ENCODE measurements at places on chromosomes 5 and 9.

GRCh38 chr5:62273687-62274086 lies 32.3 kb upstream of the KIF2A start:
- no peaks in the 10 kb centered on the region for H3K27me3 ChIP-seq
- no peak for DNase-seq
- peaks cover 30% of the 10 kb centered on the region for H3K4me1 ChIP-seq
- H3K4me3 ChIP-seq, result no peak overlapping the region
- H3K36me3 ChIP-seq, result peaks cover 1% of the 10 kb centered on the region
- H3K27ac ChIP-seq, result no peak overlapping the region

- no peak overlapping the region for H3K27ac ChIP-seq
- H3K27me3 ChIP-seq, result peaks cover 11% of the 10 kb centered on the region
- no peaks in the 10 kb centered on the region for H3K4me1 ChIP-seq
- H3K36me3 ChIP-seq, result no peaks in the 10 kb centered on the region
Observed at GRCh38 chr5:150616024-150616470, 24.4 kb upstream of the SYNPO start.

GRCh38 chr5:98755406-98755805 lies 18.1 kb upstream of the RGMB start:
- no peak overlapping the region for H3K27ac ChIP-seq
- no peak overlapping the region for H3K4me3 ChIP-seq
- DNase-seq, result no peak
- peaks cover 10% of the 10 kb centered on the region for H3K27me3 ChIP-seq

DNA sequence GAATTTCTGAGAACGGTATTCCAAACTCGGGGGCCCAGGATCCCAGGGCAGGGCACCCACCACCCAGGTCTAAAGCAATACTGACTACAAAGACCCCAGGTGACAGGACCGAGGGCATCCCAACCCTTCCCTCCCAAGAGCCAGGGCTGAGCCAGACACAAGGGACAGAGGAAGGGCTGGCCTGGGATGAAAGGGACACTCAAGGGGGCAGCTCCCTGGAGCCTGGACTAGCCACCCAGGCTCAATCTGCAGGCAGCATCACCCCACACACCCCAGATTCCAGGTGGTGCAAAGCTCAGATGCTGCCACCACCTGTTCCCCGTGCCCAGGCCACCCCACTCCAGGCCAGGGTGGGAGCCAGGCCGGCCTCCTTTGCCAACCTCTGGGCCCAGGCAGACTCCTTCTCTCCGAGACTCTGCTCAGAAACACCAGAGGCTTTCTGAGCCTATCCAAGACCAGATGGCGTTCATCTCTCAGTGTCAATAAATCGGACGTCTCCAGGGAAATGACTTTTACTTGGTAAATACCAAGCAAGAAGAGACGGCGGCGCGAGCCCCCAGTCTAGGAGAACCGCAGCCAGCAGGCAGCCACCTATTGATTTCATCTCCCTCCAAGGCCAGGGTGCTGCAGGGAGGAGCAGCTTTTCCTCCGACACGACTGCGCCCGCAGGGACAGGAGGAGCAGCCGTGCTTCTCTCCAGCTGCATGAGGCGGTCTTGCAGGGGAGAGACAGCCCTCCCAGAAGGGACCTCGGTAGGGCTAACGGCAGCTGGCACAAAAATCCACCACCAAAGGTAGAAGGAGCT lies 94.1 kb upstream of the ADAMTS2 start:
- no peaks in the 10 kb centered on the region for H3K4me1 ChIP-seq
- no peaks in the 10 kb centered on the region for H3K36me3 ChIP-seq
- H3K27me3 ChIP-seq, result no peaks in the 10 kb centered on the region
- DNase-seq, result no peak
- no peak overlapping the region for H3K27ac ChIP-seq

DNA sequence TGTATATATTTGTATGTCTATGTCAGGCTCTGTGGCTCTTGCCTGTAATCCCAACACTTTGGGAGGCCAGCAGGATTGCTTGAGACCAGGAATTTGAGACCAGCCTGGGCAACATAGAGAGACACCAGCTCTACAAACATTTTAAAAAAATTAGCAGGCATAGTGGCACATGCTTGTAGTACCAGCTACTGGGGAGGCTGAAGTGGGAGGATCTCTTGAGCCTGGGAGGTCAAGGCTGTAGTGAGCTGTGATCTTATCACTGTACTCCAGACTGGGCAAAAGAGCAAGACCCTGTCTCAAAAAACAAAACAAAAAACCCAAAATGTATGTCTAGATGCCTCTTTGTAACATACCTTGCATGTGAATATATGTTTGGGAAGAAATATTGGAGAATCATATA lies 15.8 kb downstream of the ARRDC3 start:
- H3K4me1 ChIP-seq, result no peaks in the 10 kb centered on the region
- H3K4me3 ChIP-seq, result no peak overlapping the region

DNA sequence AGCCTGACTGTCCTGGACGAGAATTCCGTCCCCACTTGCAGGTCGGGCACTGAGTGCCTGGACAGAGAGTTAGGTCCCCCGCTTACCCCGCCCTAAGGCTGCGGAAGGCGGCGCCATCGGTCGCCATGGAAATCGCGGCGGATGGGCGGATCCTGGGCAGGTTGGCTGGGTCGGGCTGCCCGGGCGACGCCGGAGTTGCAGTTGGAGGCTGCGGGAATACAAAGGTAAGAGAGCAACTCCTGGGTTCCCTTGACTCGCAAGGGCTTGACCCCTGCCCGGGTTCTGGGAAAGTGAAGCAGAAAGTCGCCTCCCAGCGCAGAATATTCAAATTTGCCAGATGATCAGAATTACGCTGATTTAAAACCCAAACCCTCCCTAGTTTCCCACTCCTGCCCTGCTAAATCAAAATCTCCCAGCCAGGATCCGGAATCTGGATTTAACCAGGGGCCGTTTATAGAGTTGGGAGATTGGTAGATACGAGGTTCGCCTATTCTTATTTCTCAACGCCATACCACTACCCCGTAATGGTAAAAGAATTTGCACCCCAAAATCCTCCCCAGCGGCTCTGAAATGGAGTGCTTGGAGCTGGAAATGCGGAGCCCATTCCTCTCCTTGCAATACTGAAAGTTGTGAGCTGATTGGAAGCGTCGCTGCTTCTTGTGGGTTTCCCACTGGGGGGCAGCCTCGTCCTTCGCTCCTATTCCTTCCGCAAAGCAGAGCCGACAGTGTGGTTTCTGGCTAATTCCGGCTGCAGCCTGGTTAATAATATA lies 156.4 kb upstream of the RASEF start:
- peaks cover 2% of the 10 kb centered on the region for H3K36me3 ChIP-seq
- peaks cover 46% of the 10 kb centered on the region for H3K27me3 ChIP-seq
- peaks cover 12% of the 10 kb centered on the region for H3K4me1 ChIP-seq

- H3K4me3 ChIP-seq, result no peak overlapping the region
- DNase-seq, result no peak
- no peak overlapping the region for H3K27ac ChIP-seq
- H3K36me3 ChIP-seq, result no peaks in the 10 kb centered on the region
Observed at GRCh38 chr5:33362915-33363314, 77.8 kb upstream of the TARS1 start.

DNA sequence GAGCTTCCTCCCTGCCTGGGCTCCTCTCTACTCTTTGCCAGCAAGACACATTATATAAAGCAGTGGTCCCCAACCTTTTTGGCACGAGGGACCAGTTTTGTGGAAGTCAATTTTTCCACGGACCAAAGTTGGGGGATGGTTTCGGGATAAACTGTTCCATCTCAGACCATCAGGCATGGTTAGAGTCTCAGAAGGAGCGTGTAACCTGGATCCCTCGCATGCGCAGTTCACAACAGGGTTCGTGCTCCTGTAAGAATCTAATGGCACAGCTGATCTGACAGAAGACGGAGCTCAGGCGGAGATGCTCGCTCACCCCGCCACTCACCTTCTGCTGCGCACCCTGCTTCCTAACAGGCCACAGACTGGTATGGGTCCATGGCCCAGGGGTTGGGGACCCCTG lies 142.8 kb downstream of the LIFR start:
- peaks cover 19% of the 10 kb centered on the region for H3K27me3 ChIP-seq
- H3K36me3 ChIP-seq, result no peaks in the 10 kb centered on the region
- DNase-seq, result no peak

- peaks cover 20% of the 10 kb centered on the region for H3K4me1 ChIP-seq
- H3K4me3 ChIP-seq, result peak overlapping the region; percentile 81
- no peak overlapping the region for H3K27ac ChIP-seq
- peaks cover 14% of the 10 kb centered on the region for H3K27me3 ChIP-seq
Observed at GRCh38 chr5:124747791-124748686, 1.6 kb upstream of the ZNF608 start.

DNA sequence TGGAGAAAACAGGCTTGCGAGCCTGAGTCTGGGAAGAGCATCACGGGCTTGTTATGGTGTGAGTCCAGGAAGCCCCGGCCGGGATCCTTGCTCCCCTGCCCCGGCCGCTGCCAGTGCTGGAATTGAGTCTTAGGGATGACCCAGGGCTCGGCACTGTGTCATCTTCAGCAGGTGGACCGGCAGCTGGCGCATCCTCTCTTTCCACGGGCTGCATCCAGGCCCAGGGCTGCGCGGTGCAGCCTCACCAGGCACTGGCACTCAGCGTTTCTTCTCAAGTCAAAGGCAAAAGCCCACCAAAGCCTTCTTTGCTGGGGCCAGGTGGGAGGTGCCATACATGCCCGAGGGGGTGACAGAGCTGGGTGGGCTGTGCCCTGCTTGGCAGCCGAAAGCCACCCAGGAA lies 46.6 kb downstream of the COL5A1 start:
- no peaks in the 10 kb centered on the region for H3K4me1 ChIP-seq
- DNase-seq, result no peak
- H3K4me3 ChIP-seq, result no peak overlapping the region
- H3K27ac ChIP-seq, result no peak overlapping the region

DNA sequence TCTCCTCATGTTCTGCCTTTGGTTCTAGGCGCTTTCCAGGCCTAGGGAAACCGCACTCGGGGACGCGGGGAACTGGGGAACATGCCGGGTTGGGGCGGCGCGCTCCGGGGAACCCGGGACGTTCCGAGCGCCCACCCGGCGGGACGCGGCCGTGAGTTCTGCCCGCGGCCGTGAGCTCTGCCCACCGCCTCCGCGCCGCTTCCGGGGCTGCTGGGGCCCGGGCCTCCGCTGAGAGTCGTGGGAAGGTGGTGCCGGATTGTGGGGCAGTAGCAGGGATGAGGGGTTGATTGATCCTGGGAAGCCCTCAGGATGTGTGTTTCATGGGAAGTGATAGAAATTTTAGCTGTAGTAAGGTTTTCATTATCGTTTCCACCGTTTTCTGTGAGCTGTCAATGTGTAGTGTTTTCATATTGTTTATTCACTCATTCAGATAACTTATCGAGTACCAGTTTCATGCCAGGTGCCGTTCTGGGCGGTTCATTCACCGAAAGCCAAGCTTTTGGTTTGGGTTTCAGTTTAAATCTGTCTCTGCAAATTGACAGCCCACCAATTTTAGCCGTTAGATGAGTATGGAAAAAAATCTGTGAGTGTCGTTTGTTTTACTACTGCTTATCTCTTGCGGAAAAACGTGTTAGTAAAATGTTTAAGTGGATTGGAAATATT lies 657 bp downstream of the MTRR start:
- H3K4me1 ChIP-seq, result peaks cover 77% of the 10 kb centered on the region
- no peaks in the 10 kb centered on the region for H3K27me3 ChIP-seq
- H3K27ac ChIP-seq, result peak overlapping the region; percentile 89
- peak; percentile 47 for DNase-seq

DNA sequence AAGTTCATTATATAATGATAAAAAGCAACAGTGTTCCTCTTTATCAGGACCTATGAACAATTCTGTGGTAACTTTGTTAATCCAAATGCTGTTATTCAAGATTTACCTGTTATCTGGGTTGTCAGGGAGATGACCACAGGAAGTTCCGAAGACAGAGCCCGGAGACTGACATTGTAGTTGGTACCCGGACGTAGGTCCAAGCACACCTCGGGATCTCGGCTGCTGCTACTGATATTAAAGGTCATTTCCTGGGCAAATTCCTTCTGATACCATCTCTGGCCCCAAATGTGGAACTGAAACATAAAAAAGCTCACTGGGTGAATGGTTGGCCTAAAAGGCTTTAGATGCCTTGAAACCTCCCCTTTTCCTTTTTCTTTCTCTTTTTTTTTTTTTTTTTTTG lies 96.7 kb downstream of the SUSD1 start:
- no peak overlapping the region for H3K27ac ChIP-seq
- H3K27me3 ChIP-seq, result peaks cover 13% of the 10 kb centered on the region
- H3K4me3 ChIP-seq, result no peak overlapping the region
- H3K4me1 ChIP-seq, result peaks cover 31% of the 10 kb centered on the region

DNA sequence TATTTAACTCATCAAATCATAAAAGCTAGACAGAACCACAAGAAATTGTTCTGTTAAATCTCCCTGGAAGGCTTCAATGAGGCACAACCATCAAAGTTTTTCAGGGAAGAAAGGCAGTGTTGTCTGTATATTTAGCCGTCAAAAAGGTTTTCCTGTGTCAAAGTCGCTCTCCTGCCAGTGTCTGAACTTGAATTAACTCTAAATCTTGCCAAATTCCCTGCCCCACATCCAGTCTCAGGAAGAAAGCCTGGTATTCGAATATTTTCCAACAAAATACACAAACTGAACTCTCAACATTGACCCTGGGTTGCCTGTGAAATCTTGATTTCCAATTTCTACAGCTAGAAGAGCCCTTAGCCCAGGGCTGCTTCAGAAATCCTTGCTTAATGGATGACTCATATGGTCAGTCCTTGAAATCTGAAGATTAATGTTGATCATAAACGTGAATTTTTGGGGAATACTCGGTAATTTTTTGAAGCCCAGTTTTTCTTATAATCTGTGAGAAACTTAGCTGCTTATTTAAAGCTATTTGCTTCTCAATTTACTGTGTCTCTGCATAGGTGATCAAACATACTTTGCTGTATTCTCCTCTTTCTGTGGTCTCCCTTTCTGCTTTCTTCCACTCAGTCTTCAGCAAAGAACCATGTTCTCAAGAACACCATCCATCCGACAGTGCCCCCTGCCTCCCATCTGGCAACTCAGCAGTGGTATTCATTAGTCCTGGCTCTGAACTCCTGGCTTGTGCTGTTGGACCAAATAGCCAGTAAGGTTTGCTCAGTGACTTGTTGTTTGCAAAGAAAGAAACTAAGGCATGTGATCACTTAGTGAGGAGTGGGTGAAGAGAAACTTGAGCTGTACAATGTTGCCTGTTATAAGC lies 58.9 kb downstream of the NREP start:
- DNase-seq, result no peak
- peaks cover 6% of the 10 kb centered on the region for H3K27me3 ChIP-seq
- H3K36me3 ChIP-seq, result no peaks in the 10 kb centered on the region

GRCh38 chr5:93789173-93790067 lies 48.0 kb upstream of the POU5F2 start:
- no peaks in the 10 kb centered on the region for H3K36me3 ChIP-seq
- no peak for DNase-seq
- H3K4me3 ChIP-seq, result no peak overlapping the region
- H3K4me1 ChIP-seq, result no peaks in the 10 kb centered on the region

GRCh38 chr9:68522131-68522530 lies 18.6 kb downstream of the TMEM252 start:
- H3K4me1 ChIP-seq, result no peaks in the 10 kb centered on the region
- H3K4me3 ChIP-seq, result no peak overlapping the region
- peaks cover 8% of the 10 kb centered on the region for H3K27me3 ChIP-seq
- H3K27ac ChIP-seq, result no peak overlapping the region

GRCh38 chr5:98768160-98768959 lies 5.1 kb upstream of the RGMB start:
- no peaks in the 10 kb centered on the region for H3K36me3 ChIP-seq
- H3K4me1 ChIP-seq, result peaks cover 32% of the 10 kb centered on the region
- H3K27me3 ChIP-seq, result peaks cover 55% of the 10 kb centered on the region
- H3K4me3 ChIP-seq, result peak overlapping the region; percentile 99
- no peak overlapping the region for H3K27ac ChIP-seq
- peak; percentile 57 for DNase-seq
